ENCODE measurements at places on chromosomes 16 and 17. TPM values are rescaled to one million over a fixed set of nuclear protein-coding genes. Genes with fewer than 3 reads are reported as not detected.
A peak's percentile ranks its signal among the peaks of the same experiment; 100 is the strongest.

ALOX12 gene
- not detected for total RNA-seq

RNU2-1 gene
- total RNA-seq: 3,839 TPM

APOH gene
- not detected for total RNA-seq

SOST gene
- total RNA-seq: not detected

WNK4 gene
- 0.20 TPM for total RNA-seq

NUP88 gene
- 123 TPM for total RNA-seq

KRTAP9-8 gene
- total RNA-seq: not detected

SYNRG gene
- total RNA-seq: 90.8 TPM

ASGR1 gene
- total RNA-seq: 0.35 TPM

TEKT5 gene
- total RNA-seq: 0.18 TPM

C16orf96 gene
- total RNA-seq: not detected

NPIPA2 gene
- total RNA-seq: 0.99 TPM

SSTR5 gene
- not detected for total RNA-seq

- H3K4me1 ChIP-seq: no peaks in the 10 kb centered on the region
- H3K36me3 ChIP-seq: peaks cover 29% of the 10 kb centered on the region
- H3K4me3 ChIP-seq: no peak overlapping the region
- DNase-seq: no peak
Observed at GRCh38 chr17:28702752-28703150, 8.9 kb downstream of the PROCA1 start.

DNA sequence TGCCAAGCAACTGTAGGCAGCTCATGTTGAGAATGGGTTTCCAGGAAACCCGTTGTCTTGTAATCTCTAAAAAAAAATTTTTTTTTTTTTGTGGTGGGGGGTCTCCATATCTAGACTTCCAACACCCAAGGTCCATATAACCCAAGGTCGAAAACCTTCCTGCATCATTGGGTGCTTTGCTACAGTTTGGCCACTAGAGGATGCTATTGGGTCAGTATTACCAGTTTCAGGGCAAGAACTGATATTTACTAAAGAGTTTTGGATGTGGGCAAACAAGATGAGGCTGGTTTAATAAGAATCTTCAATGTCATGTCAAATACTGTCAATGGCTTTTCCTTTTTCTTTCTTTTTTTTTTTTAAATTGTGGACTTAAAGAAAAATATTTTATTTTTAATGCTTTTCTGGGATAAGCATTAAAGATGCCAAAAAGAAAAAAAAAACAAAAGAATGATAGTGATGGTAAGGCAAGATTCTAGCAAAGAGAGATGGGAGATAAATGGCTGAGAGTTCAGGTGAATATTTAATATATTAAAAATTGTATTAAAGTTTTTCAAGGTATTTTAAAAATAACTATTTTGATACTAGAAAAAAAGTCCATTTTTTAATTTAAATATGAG lies 62.2 kb downstream of the DHRS7C start:
- H3K27me3 ChIP-seq: peaks cover 11% of the 10 kb centered on the region
- H3K36me3 ChIP-seq: no peaks in the 10 kb centered on the region
- no peaks in the 10 kb centered on the region for H3K4me1 ChIP-seq
- DNase-seq: no peak
- no peak overlapping the region for H3K27ac ChIP-seq

- H3K27ac ChIP-seq: no peak overlapping the region
- peak overlapping the region; percentile 77 for H3K4me3 ChIP-seq
Observed at GRCh38 chr16:2671741-2672140, 10.6 kb upstream of the KCTD5 start.

GRCh38 chr16:8320131-8320530 lies 270.2 kb downstream of the TMEM114 start:
- H3K27ac ChIP-seq: no peak overlapping the region

GRCh38 chr17:73705594-73705993 lies 61.3 kb upstream of the SDK2 start:
- no peak overlapping the region for H3K4me3 ChIP-seq
- no peaks in the 10 kb centered on the region for H3K36me3 ChIP-seq
- DNase-seq: no peak
- H3K4me1 ChIP-seq: peaks cover 7% of the 10 kb centered on the region
- no peak overlapping the region for H3K27ac ChIP-seq

DNA sequence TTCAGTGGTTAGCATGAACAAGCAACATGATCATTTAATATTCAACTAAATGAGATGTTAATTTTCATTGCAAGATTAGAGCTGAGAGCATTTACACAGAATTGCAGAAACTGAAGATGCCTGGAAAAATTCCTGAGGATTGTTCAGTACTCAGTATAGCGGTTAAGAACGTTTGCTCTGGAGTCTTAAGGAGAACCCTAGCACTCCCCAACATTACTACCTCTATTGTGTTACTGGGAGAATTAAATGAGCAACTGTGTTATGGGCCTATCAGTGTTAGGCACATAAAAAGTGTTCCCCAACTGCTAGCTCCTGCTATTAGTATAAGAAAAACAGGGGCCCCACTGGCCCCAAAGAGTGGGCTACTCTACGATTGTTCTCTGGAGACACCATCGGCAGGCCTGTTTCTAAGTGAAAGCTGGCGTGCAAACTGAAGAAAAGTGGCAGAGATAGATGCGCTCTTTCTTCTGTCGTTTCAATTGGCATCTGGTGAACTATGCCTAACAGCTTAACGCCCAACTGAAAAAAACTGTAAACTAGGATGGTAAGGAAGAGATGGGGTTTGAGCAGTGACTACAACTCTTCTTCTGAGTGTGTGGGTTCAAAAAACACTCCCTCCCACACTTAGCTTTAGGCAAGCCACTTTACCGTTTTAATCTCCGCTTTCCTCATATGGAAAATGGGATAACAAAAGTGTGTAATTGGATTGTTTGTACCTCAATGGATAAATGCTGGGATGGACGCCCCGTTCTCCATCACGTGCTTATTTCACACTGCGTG lies 1.3 kb downstream of the CDR2 start:
- DNase-seq: no peak
- peak overlapping the region; percentile 93 for H3K4me3 ChIP-seq
- peak overlapping the region; percentile 96 for H3K27ac ChIP-seq
- peaks cover 4% of the 10 kb centered on the region for H3K27me3 ChIP-seq
- H3K36me3 ChIP-seq: peaks cover 10% of the 10 kb centered on the region

- no peak for DNase-seq
- no peaks in the 10 kb centered on the region for H3K27me3 ChIP-seq
- H3K4me1 ChIP-seq: peaks cover 6% of the 10 kb centered on the region
- H3K36me3 ChIP-seq: peaks cover 30% of the 10 kb centered on the region
- H3K4me3 ChIP-seq: no peak overlapping the region
- H3K27ac ChIP-seq: no peak overlapping the region
Observed at GRCh38 chr17:76050538-76051467, 21.5 kb downstream of the SRP68 start.

DNA sequence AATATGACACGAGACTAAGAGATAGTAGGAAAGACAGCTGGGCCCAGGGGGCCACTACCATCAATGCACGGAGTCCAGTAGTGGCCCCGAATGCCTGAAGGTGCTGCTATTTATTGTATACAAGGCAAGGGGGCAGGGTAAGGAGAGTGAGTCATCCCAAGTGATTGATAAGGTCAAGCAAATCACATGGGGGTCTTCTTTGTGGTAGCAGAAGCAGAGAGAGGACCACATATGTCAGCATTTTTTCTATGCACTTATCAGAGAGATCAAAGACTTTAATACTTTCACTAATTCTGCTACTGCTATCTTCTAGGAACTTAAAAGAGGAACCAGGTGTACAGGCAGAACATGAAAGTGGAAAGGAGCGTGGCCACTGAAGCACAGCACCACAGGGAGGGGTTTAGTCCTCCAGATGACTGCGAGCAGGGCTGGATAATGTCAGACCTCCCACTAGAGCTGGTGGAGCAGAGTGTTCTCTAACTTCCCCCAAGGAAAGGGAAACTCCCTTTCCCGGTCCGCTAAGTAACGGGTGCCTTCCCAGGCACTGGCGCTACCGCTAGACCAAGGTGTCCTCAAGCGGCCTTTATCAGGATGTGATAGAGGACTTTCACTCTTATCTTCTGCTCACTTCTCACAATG lies 26.4 kb upstream of the ARL4D start:
- peaks cover 1% of the 10 kb centered on the region for H3K36me3 ChIP-seq
- H3K27me3 ChIP-seq: no peaks in the 10 kb centered on the region

GRCh38 chr17:73369111-73369521 lies 57.3 kb upstream of the CDC42EP4 start:
- no peaks in the 10 kb centered on the region for H3K4me1 ChIP-seq
- no peak overlapping the region for H3K4me3 ChIP-seq
- peaks cover 21% of the 10 kb centered on the region for H3K27me3 ChIP-seq
- no peaks in the 10 kb centered on the region for H3K36me3 ChIP-seq
- no peak overlapping the region for H3K27ac ChIP-seq

- H3K27me3 ChIP-seq: no peaks in the 10 kb centered on the region
- H3K27ac ChIP-seq: no peak overlapping the region
- no peaks in the 10 kb centered on the region for H3K4me1 ChIP-seq
Observed at GRCh38 chr16:65353183-65353582, 231.3 kb upstream of the CDH11 start.

DNA sequence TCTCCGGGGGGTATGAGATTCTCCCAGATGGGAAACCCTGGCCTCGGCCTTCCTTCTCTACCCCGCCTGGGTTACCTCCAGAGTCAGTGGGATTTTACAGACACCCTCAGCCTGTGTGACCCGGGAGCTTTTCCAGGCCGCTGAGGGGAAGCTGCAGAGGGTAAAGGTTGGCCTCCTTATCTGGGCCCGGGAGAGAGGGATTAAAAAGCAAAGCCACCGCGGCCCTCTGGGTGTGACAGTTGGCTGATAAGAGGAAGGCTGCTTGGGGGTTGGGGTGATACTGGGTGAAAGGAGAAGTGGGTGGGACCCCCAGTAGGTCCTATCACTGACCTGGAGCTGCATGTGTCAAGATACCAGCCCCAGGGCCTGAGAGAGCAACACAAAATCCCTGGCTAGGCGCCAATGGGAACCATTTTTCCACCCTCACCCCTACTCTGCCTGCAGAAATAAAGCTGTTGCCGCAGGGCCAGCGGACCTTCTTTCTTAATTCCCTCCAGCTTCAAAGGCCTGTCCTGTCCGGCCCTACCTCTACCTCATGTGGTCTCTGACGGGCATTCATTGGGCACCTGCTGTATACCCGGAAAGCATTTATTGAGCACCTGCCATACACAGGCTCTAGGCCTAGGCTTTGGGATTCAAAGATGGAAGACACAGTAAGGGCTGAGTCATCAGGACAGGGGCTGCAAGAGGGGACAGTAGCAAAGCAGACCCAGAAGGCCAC lies 77.6 kb upstream of the GSE1 start:
- no peaks in the 10 kb centered on the region for H3K27me3 ChIP-seq
- no peak overlapping the region for H3K27ac ChIP-seq
- DNase-seq: no peak
- no peaks in the 10 kb centered on the region for H3K36me3 ChIP-seq
- no peak overlapping the region for H3K4me3 ChIP-seq
- H3K4me1 ChIP-seq: no peaks in the 10 kb centered on the region

DNA sequence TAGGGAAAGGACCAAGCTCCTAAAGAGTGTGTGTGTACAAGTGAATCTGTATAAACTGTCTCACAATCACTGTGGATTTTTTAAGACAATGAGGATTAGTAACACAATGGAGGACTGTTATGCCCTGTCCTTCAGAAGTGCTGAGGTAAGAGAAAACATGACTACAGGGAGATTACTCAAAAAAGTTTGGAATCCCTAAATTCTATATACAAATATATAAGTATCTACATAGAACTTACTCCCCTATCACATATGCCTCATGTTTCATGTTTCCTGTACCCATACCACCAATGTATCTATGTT lies 81.9 kb downstream of the STH start:
- no peak overlapping the region for H3K27ac ChIP-seq
- no peaks in the 10 kb centered on the region for H3K27me3 ChIP-seq
- DNase-seq: no peak
- H3K4me1 ChIP-seq: peaks cover 7% of the 10 kb centered on the region
- peaks cover 30% of the 10 kb centered on the region for H3K36me3 ChIP-seq
- H3K4me3 ChIP-seq: no peak overlapping the region

GRCh38 chr16:55955845-55956244 lies 80.7 kb upstream of the CES5A start:
- H3K36me3 ChIP-seq: no peaks in the 10 kb centered on the region
- peaks cover 21% of the 10 kb centered on the region for H3K27me3 ChIP-seq
- no peaks in the 10 kb centered on the region for H3K4me1 ChIP-seq
- DNase-seq: no peak
- no peak overlapping the region for H3K4me3 ChIP-seq
- H3K27ac ChIP-seq: no peak overlapping the region

GRCh38 chr17:70905796-70906195 lies 736.5 kb downstream of the KCNJ2 start:
- H3K4me1 ChIP-seq: no peaks in the 10 kb centered on the region
- H3K27me3 ChIP-seq: no peaks in the 10 kb centered on the region
- no peaks in the 10 kb centered on the region for H3K36me3 ChIP-seq
- H3K27ac ChIP-seq: no peak overlapping the region
- H3K4me3 ChIP-seq: no peak overlapping the region

DNA sequence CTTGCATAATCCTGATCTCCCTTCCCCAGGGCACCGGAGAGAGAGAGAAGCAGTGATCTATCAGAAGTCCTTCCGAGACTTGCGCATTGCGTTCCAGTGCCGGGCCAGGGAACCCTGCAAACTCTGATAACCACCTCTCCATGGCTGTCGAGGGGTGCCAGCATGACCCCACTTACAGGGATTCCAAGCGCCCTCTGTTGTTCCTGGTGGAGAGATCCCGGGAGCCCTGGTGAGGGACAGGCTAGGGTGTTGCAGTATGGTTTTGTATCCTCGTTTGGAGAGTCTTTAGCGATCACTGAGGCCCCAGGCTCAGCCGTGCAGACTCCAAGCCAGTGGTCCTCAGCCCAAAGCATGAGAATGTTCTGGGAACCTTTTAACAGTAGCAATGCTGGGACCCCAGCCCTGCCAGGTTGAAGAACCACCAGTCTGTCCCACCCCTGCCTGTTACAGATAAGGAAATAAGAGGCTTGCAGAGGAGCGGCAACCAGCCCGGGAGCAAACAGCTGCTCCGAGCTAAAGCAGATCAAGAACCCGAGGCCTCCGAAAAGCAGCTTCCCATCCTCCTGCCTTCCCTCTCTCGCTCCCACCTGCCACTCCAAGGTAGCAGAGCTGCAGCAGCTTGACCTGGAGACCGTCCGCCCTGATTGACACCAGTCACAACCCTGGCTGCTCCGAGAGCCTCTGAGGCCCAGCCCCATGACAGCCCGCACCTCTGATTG lies 150.3 kb upstream of the RPL38 start:
- H3K27ac ChIP-seq: no peak overlapping the region
- peaks cover 19% of the 10 kb centered on the region for H3K27me3 ChIP-seq
- DNase-seq: no peak
- H3K4me1 ChIP-seq: no peaks in the 10 kb centered on the region
- no peaks in the 10 kb centered on the region for H3K36me3 ChIP-seq

DNA sequence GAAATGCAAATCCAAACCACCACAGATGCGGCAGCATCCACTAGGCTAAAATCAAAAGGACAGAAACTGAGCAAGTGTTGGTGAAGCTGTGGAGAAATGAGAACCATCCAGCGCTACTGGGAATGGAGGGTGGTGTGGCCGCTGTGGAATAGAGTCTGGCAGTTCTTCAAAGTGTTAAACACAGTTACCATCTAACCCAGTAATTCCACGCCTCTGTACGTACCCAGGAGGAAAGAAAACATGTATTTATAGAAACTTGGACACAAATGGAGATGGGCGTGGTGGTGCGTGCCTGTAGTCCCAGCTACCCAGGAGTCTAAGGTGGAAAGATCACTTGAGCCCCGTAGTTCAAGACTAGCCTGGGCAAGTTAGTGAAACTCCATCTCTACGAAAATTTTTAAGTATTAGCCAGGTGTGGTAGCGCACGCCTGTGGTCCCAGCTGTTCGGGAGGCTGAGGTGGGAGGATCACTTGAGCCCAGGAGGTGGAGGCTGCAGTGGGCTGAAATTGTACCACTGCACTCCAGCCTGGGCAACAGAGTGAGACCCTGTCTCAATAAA lies 11.6 kb downstream of the SLC25A10 start:
- H3K4me3 ChIP-seq: no peak overlapping the region
- peaks cover 2% of the 10 kb centered on the region for H3K27me3 ChIP-seq
- no peak for DNase-seq
- H3K36me3 ChIP-seq: peaks cover 1% of the 10 kb centered on the region

- no peak overlapping the region for H3K4me3 ChIP-seq
- DNase-seq: no peak
- peaks cover 23% of the 10 kb centered on the region for H3K4me1 ChIP-seq
Observed at GRCh38 chr16:47715442-47716083, 254.4 kb downstream of the PHKB start.

All from activated CD8-positive, alpha-beta memory T cell treated with anti-CD3 and anti-CD28 coated beads, Interleukin-2, amount 10 ng/mL, durations not matched to agents 7 days and 5 days (primary cell).